Activated T-cell treated with anti-CD3 and anti-CD28 coated beads for 48 hours (primary cell): ENCODE measurements at places on chromosomes 1 and 21.

GRCh38 chr21:29064850-29065481 lies 8.5 kb downstream of the CCT8 start:
- no peak for DNase-seq

DNA sequence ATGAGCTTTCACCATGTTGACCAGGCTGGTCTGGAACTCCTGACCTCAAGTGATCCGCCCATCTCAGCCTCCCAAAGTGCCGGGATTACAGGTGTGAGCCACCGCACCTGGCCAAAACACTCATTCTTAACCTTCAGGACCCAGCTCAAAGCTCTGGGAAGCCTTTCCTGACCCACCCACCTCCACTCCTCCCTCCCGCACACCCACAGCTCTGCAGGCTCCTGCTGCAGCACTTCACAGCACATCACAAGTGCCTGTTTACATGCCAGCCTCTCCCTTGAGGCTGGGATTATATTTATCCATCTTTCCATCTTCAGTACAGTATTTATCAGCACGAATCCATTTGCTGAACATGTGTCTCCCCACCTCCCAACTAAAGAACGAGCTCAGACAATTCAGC lies 14.9 kb downstream of the SLC9A1 start:
- DNase-seq = no peak

DNA sequence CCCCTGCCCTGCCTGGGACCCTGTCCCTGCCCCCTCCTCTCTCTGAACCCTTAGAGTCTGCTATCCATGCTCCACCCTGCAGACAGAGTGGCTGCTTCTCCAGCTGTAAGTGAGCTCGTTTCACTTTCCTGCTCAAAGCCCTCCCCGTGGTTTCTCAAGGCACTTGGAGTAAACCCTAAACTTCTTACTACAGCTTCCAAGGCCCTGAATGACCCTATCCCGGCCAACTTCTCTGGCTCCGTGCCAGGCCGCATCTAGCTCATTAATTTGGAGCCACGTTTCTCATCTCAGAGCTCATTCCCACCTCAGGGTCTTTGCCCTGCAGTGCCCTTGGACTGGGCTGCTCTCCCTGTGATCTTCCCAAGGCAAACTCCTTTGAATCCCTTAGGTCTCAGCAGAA lies 235.1 kb upstream of the RUNX1 start:
- DNase-seq = no peak

- no peak for DNase-seq
Measured at GRCh38 chr1:162680419-162681121, 48.3 kb downstream of the DDR2 start.

GRCh38 chr21:32626621-32627196 lies 14.5 kb upstream of the CFAP298 start:
- no peak for DNase-seq

GRCh38 chr1:48917901-48918603 lies 141.4 kb upstream of the BEND5 start:
- DNase-seq = no peak

- no peak for DNase-seq
Measured at GRCh38 chr1:67724928-67725560, 40.0 kb downstream of the GADD45A start.

GRCh38 chr1:108722292-108722691 lies 9.6 kb downstream of the FNDC7 start:
- DNase-seq = no peak

GRCh38 chr1:44424747-44425146 lies 19.7 kb downstream of the RNF220 start:
- no peak for DNase-seq

DNA sequence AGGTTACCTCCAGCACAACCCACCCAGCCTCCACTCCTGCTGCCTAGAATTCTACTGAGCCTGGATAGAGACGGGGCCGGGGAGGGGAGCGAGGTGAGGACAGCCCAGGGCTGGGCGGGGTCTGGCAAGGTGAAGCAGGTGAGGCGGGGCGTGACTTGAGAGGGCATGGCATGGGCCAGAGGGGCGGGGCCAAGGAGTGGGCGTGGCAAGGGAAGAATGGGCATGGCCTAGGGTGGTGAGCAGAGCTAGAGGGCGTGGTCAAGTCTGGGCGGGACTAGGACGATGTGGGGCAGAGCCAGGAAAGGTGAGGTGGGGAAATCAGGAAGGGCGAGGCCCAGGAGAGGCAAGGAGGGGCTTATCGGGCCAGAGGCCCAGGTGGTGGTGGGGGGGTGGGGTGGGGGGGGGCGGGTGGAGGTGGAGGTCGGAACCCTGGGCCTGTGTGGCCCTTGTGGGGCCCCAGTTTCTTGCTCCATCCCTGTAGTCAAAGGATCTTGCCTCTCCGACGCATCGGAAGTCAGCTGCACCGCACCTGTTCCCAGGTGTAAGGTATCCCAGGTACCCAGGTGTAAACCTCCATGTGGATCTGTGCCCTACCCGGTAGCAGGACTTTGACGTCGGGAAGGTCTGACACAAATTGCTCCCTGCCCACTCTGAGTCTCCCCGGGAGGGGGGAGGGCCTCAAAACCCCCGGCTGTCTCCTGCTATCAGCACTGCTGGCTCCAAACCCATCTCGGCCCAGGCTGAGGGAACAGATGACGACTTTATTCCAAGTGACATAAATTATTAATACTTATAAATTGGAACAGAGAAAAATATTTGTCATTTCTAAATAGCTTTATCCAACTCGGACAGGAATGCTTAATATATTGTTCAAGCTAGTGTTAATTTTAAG lies 32.9 kb upstream of the UTS2 start:
- peak; percentile 43 for DNase-seq

DNA sequence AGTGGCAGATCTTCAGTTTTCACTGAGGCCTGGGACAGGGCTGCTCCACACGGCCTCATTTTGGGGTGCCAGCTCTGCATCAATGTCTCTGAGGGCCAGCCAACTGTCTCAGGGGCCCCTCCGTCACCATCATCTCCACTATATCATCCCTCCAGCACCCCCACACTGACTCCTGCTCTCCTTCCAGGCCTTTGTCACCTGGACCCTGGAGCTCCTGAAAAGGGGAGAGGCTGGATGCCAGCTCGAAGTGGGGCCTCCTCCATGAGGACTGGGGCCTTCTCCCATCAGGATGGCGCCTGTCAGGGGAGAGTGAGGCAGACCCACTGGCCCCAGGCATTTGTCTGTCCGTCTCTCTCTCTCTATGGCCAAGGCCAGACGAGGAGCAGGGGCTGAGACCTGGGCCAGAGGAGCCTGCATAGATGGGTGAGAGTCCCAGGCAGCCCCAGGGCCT lies 44.7 kb upstream of the LRP8 start:
- DNase-seq = no peak

GRCh38 chr1:205436776-205437410 lies 15.0 kb upstream of the LEMD1 start:
- DNase-seq = no peak

- DNase-seq = no peak
Measured at GRCh38 chr1:212463565-212464285, 31.0 kb downstream of the NENF start.

DNA sequence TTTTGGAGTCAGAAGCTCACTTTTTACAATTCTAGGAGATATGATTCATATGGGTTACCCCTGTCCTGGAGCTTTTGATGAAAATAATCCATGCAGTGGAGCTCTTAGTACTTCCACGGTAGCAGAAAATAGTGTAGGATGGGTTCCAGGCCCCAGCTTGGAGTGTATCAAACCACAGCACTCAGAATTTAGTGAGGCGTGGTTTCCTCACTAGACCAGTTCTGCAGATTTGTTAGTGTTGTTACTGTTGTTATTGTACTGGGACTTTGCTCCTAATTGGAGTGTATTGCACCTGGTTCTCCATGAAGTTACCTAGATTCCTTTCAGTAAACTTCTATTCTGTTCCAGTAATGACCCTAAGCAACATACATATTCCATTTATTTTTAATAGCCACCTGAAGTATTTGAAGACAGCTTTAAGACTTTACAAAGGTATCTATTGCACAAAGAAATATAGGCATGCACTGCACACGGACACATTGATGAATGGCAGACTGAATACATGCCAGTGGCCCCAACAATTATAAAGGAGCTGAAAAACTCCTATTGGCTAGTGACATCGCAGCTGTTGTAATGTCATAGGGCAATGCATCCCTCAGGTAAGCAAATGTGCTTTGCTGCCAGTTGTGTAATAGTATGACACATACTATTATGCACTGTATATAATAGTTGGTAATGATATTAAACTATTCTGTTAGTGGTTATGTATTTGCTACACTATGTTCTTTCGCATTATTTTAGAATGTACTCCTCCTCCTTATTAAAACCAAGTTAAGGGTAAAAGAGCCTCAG lies 1058.0 kb downstream of the KCNT2 start:
- no peak for DNase-seq

- no peak for DNase-seq
Measured at GRCh38 chr1:225851805-225852204, 30.4 kb downstream of the TMEM63A start.

GRCh38 chr1:172801771-172802322 lies 142.9 kb downstream of the FASLG start:
- DNase-seq = no peak

- no peak for DNase-seq
Measured at GRCh38 chr21:45839274-45839673, 142.3 kb upstream of the COL6A1 start.

DNA sequence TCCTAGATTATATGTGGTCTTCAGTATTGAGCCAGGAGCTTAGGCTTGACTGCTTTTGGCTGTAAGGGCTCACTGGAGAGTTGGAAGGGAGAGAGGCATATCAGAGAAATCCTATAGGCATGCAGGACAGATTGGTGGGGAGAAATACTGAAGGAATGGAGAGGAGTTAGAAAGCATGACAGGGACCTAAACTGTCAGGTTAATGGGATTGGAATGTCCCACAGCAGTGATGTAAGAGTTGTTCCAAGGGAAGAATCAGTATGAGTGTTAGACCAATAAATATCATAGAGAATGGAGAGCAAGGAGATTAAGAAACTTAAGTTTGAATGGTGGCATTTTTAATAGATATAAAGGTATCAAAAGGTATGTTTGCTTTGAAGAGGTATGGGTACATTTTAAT lies 39.7 kb downstream of the SLC35A3 start:
- no peak for DNase-seq

- no peak for DNase-seq
Measured at GRCh38 chr1:93874025-93874651, 4.9 kb downstream of the DNTTIP2 start.

GRCh38 chr1:98493469-98493868 lies 168.1 kb upstream of the SNX7 start:
- no peak for DNase-seq

GRCh38 chr1:100604372-100604771 lies 66.4 kb downstream of the GPR88 start:
- no peak for DNase-seq

DNA sequence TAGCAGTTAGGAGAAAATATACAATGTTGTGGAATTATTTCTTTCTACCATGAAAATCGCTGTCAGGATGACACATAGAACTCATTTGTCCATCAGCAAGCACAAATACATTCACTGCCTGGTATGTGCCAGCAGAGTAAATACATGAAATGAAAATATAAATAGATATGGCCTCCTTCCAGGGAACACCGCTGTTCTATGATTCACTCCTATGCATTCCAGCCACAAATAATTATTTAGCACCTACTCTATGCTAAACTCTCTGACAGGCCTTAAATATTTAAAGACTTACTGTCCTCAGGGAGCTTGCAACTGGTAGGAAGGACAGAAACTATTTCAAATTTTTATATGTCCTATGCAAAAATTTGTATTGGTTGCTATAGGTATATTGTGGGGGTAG lies 975.0 kb upstream of the NCAM2 start:
- no peak for DNase-seq

- DNase-seq = no peak
Measured at GRCh38 chr1:205565799-205566198, 61.3 kb downstream of the CDK18 start.

DNA sequence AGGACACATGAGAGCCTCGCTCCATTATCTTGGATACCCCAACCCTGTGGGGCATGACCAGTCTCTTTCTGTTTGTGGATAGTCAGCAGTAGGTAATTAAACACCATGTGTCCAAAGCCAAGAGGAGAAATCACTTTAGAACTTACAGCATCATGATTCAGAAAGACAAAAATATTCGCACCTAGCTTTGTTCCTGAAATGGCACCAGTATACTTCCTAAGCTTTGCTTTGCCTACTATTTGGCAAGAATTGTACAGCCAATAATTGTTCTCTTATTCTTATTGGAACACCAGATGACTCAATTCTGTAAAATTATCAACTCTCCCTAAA lies 24.2 kb downstream of the TNFRSF9 start:
- no peak for DNase-seq

- no peak for DNase-seq
Measured at GRCh38 chr1:109770331-109771095, 6.8 kb upstream of the EPS8L3 start.

GRCh38 chr1:164561472-164561871 lies 2.5 kb downstream of the PBX1 start:
- DNase-seq = no peak

DNA sequence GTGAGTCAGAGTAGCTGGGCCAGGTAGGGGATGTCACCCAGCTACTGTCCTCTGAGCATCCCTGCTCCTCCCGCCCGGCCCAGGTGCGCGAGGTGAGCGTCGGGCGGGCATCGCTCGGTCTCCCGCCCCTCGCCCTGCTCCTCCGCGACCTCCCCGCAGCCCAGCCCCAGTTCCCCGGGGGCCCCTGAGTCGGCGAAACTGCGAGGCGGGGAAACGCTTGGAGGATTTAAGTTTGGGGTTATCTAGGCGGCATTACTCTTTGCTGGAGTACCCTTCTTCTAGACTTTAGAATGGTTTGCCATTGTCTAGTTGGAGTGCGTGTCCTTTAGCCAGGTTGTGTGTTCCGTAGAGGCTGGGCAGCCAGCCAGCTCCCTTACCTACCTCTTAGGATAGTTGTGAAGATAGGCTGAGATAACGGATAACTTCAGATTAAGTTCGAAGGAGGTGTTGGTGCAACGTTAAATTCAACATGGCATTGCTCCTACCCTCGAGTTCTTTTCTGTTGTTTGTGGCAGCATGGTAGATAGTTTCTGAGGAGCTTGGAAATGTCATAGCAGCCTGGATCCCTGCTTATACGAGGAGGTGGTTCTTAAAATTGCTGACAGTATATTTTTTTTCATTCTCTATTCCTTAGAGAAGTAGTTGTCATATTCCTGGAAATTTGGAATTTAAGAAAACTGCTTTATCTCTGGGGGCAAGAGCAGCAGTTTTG lies 697 bp downstream of the AGO3 start:
- no peak for DNase-seq

- DNase-seq = peak; percentile 74
Measured at GRCh38 chr21:31184459-31184858, 146.2 kb upstream of the KRTAP19-8 start.

DNA sequence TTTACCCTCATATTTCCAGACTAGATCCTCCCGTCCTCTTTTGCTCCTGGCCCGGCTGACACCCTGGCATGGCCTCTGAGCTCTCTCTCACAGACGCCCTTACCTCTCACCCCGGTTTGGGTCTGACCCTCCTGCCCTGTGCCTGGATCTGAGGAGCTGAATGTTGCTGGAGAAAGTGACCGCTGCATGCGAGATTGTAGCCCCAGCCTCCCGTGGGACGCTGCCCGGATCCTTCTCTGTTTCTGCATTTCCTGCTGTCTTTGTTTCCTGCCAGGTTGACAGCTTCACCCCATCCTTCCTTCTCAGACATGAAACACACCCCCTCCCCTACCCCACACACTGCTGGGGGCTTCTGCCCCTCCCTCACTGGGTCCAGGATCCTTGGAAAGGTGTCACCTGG lies 9.5 kb downstream of the FAM131C start:
- DNase-seq = no peak

- no peak for DNase-seq
Measured at GRCh38 chr1:53378932-53379661, 51.2 kb upstream of the LRP8 start.

GRCh38 chr21:46550116-46550941 lies 54.6 kb downstream of the S100B start:
- no peak for DNase-seq
